ENCODE measurements at places on chromosomes 16 and 17. TPM values are rescaled to one million over a fixed set of nuclear protein-coding genes. Genes with fewer than 3 reads are reported as not detected.

DNA sequence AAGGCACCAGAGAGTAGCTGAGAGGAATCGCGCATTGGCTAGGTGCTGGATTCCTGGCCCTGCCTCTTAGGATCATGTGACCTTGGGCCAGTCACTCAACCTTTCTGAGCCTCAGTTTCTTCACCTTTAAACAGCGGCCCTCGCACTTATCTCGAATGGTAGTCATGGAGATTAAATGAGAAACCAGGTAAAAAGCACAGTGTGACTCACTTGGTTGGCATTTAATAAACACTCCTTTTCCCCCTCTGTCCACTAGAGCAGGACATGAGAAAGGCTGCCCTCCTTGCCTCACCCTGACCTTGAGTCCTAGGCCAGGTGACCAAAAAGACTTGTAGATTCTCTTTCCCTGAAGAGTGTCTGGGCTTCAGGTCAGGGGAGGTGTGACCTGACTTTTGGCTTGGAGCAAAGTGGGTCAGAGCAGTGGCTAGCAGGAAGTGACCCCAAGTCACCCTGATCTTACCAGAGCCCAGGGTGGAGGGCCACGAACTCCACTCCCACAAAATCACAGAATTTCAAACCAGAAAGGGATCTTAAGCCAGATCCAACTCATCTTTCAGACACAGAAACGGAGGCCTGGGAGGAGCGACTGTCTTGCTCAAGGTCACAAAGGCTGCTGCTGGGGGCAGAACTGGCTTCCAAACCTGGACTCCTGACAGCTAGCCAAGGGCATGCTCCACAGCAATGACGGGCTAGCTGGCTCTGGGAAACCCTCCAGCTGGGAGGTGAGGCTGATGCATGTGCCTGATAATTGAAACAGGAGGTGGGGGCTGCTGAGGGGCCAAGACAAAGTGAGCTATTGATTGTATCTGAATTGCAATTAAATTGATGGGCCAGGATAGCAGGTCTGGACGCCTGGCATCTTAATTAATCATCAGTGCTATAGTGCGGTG is 65.2 kb downstream of the PIPOX start:
- H3K27me3 ChIP-seq, result no peaks in the 10 kb centered on the region
- no peak overlapping the region for H3K4me3 ChIP-seq
- no peaks in the 10 kb centered on the region for H3K4me1 ChIP-seq
- H3K27ac ChIP-seq, result no peak overlapping the region

DNA sequence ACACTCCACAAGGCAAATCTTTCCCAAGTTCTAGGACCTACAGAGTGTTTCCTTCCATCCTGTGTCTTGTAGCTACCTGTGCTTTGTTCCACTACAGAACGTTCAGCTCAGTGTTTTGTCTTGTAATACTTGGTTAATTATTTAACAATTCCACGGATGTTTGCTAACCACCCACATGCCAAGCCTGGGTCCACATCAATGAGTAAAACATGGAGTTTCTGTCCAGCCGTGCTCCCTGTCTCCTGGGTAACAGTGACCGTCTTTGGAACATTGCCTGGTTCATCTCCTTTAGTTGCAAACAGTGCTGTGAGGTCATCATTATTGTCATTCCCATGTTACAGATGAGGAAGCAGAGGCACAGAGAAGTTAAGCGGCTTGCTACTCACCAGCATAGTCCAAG is 41.3 kb downstream of the IRF8 start:
- no peak overlapping the region for H3K4me3 ChIP-seq
- no peak overlapping the region for H3K27ac ChIP-seq
- H3K27me3 ChIP-seq, result no peaks in the 10 kb centered on the region
- DNase-seq, result no peak

DNA sequence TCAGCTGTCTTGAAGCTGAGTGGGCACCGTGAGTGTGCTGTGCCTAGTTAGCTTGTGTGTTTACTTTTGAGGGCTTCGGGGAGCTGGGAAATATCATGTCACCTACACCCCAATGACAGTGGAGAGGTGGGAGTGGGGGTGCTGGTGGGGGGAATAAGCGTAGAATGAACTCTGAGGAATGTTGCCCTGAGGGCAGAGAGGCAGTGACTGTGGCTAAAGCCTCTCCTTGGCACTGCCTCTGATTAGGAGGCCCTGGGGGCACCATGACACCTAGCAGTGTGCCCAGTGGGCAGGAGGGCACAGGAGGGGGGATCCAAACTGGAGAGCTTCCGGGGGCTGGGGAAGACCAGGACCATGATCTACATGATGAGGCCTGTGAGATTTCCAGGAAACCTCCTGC is 24.8 kb downstream of the CACNA1G start:
- H3K4me1 ChIP-seq, result peaks cover 8% of the 10 kb centered on the region
- no peaks in the 10 kb centered on the region for H3K27me3 ChIP-seq
- H3K36me3 ChIP-seq, result no peaks in the 10 kb centered on the region
- no peak for DNase-seq
- no peak overlapping the region for H3K27ac ChIP-seq
- no peak overlapping the region for H3K4me3 ChIP-seq

DNA sequence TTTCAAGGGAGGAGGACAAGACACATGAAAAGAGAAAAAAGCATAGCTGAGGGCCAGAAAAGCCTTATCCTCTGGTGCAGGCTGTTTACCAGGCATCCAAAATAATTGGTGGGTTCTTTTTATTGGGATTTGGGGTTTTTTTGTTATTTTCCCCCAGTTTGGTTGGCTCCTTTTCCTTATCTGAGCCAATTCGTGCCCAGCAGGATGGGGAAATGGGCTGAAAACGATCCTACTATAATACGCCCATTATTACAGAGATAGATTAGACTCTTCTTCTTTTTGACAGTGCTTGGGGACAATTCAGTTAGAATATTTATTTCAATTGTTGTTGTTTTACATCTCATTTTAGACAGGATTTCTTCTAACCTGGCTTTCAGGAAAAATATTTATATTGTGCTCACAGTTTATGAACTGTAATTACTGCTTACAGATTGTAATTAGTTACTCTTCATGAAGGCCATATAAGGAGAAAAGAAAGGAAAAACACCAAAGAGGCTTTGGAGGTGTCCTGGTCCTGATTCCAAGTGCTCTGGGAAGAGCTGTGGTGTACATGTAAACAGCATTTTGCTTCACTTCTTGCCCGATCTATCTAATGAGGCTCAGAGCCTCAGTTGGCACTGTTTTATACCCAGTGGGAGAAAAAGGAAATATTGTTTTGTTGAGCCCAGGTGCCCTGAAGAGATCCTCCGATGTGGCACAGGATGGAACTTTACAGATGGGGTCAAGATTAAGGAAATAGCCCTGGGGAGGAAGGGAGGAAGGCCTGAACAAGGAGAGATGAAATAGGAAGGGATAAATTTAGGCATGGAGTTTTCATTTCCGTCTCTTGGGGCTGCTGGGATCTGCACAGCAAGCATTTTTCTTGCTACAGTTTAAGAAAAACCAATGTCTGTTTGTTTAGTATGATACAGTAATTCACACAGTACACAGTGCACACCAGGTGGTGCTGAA is 611 bp upstream of the ANKRD40 start:
- peak overlapping the region; percentile 81 for H3K4me3 ChIP-seq
- no peak for DNase-seq
- peak overlapping the region; percentile 91 for H3K27ac ChIP-seq
- peaks cover 53% of the 10 kb centered on the region for H3K4me1 ChIP-seq
- H3K36me3 ChIP-seq, result peaks cover 3% of the 10 kb centered on the region

GRCh38 chr17:30229012-30229411 is 6.5 kb downstream of the SLC6A4 start:
- H3K27ac ChIP-seq, result no peak overlapping the region
- H3K4me3 ChIP-seq, result no peak overlapping the region
- DNase-seq, result no peak

DNA sequence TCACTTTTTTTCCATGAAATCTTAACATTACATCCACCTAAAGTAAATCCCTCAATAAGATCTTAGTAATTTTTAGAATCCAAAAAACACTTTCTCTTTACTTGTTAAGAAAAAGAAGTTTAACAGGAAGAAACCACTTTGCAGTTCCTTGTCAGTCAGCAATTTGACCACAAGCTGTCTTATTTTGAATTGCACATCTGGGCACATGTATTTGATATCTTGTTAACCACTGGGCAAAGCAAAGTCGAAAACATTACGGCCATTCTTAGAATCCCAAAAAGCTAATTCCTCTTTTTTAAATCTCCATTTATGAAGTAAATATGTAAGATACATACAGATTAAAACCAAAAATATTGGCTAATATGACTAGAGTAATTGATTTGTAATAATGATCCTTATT is 1.1 kb downstream of the ABCA10 start:
- H3K27me3 ChIP-seq, result no peaks in the 10 kb centered on the region
- no peak overlapping the region for H3K27ac ChIP-seq
- no peak for DNase-seq
- no peaks in the 10 kb centered on the region for H3K36me3 ChIP-seq
- H3K4me3 ChIP-seq, result no peak overlapping the region

DNA sequence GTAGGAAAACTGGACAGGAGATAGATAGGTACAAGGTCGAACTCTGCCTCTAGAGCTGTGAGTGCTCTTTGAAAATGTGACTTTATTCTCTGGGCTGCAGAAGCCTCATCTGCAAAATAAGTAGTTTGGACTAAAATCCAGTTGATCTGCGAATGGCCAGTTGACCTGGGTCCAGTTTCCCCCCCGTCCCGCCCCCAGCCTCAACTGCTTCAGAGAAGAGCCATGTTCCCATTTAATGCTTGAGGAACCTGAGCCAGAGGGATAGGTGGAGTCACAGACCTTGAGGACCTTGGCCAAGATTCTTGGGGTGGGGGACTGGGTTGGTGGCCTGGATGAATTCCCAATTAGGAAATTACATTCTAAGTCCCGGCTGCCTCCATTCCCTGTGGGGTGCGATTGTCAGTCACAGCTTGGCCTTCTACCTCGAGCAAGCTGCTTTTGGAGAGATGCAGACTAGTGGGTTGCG is 14.1 kb downstream of the TBX2 start:
- H3K4me3 ChIP-seq, result peak overlapping the region; percentile 82
- DNase-seq, result no peak
- peaks cover 11% of the 10 kb centered on the region for H3K4me1 ChIP-seq
- H3K27me3 ChIP-seq, result no peaks in the 10 kb centered on the region

GRCh38 chr16:3065069-3065741 is at the start of gene IL32:
TSS of gene IL32 (plus strand) at chr16:3065640. CDS start at chr16:3065812, 172 bp downstream.
- no peak within 1 kb of the TSS for H3K27ac ChIP-seq
- no peak for DNase-seq
- H3K27me3 ChIP-seq, result no peaks in the 10 kb centered on the region
- H3K36me3 ChIP-seq, result no peaks in the 10 kb centered on the region
- H3K4me3 ChIP-seq, result peak within 1 kb of the TSS; percentile 64

The CORO1A gene
- total RNA-seq, result 87.8 TPM

The CA4 gene
- total RNA-seq, result 4.3 TPM
